ENCODE measurements at places on chromosomes 1 and 21. TPM values are rescaled to one million over a fixed set of nuclear protein-coding genes. Genes with fewer than 3 reads are reported as not detected.
A peak's percentile ranks its signal among the peaks of the same experiment; 100 is the strongest.

- H3K36me3 ChIP-seq, result no peaks in the 10 kb centered on the region
- no peaks in the 10 kb centered on the region for H3K27me3 ChIP-seq
- no peak overlapping the region for H3K4me3 ChIP-seq
- H3K27ac ChIP-seq, result no peak overlapping the region
- DNase-seq, result no peak
- H3K4me1 ChIP-seq, result peaks cover 3% of the 10 kb centered on the region
Observed at GRCh38 chr1:30680429-30680828, 43.0 kb downstream of the MATN1 start.

GRCh38 chr1:24109166-24109483 is 2.8 kb downstream of the MYOM3 start:
- H3K36me3 ChIP-seq, result no peaks in the 10 kb centered on the region
- no peaks in the 10 kb centered on the region for H3K27me3 ChIP-seq
- peaks cover 26% of the 10 kb centered on the region for H3K4me1 ChIP-seq

KRTAP13-2 gene
- total RNA-seq, result not detected

DNA sequence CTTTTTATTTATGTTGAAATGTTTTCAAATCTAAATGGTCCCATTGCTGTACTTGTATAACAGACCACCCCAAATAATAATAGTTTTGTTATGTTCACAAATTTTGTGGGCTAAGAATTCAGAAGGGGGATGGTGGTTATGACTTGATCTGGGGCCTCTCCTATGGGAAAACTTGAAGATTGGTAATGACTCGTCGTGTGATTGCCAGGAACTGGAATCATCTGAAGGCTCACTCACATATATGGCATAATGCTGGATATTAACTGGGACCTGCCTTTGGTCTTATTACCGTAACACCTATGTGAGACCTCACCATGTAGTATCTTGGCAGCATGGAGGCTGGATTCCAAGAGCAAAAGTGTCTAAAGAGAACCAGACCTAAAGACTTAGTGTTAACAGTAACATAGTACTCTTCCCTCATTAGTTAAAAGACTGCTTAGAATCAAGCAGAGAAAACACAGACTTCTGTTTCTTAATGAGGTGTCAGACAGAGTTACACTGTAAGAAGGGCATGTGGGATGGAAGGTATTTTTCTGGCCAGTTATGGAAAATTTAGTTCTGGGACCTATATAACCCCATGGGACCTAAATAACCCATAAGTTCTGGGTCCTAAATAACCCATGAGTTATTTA is 11.9 kb downstream of the LYPLAL1 start:
- H3K4me1 ChIP-seq, result peaks cover 18% of the 10 kb centered on the region
- H3K27ac ChIP-seq, result no peak overlapping the region
- H3K27me3 ChIP-seq, result no peaks in the 10 kb centered on the region
- no peak overlapping the region for H3K4me3 ChIP-seq
- no peak for DNase-seq

DNA sequence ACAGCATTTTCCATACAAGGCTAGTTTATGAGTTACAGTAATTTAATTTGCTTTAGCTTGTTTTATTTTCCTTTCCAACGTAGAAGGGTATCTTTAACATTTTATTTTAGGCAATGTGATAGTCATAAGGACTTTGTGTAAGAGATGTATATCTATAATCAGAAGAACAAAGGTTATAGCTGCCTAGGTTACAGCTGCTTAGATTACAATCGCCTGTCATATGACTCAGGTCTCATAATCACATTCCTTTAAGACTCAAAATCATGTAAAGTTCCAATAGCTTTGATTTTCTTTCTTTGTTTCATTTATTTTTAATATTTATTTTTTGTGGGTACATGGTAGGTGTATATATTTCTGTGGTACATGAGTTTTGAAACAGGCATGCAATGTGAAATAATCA is 37.8 kb upstream of the COP1 start:
- DNase-seq, result no peak
- H3K36me3 ChIP-seq, result no peaks in the 10 kb centered on the region
- no peaks in the 10 kb centered on the region for H3K4me1 ChIP-seq
- no peak overlapping the region for H3K27ac ChIP-seq

GRCh38 chr1:204196068-204196795 is at the start of gene KISS1:
TSS of gene KISS1 (minus strand) at chr1:204196491. CDS start at chr1:204192876, 3,615 bp downstream.
- peak within 1 kb of the TSS; percentile 91 for H3K27ac ChIP-seq
- H3K27me3 ChIP-seq, result no peaks in the 10 kb centered on the region
- H3K4me3 ChIP-seq, result peak within 1 kb of the TSS; percentile 39
- peak; percentile 61 for DNase-seq
- peaks cover 13% of the 10 kb centered on the region for H3K36me3 ChIP-seq
- H3K4me1 ChIP-seq, result peaks cover 48% of the 10 kb centered on the region
